WERI-Rb-1 (cell line): ENCODE measurements at places on chromosomes 7 and 10.

- no peak for DNase-seq
These were observed 105.6 kb downstream of the LHPP start for GRCh38 chr10:124566981-124567835.

DNA sequence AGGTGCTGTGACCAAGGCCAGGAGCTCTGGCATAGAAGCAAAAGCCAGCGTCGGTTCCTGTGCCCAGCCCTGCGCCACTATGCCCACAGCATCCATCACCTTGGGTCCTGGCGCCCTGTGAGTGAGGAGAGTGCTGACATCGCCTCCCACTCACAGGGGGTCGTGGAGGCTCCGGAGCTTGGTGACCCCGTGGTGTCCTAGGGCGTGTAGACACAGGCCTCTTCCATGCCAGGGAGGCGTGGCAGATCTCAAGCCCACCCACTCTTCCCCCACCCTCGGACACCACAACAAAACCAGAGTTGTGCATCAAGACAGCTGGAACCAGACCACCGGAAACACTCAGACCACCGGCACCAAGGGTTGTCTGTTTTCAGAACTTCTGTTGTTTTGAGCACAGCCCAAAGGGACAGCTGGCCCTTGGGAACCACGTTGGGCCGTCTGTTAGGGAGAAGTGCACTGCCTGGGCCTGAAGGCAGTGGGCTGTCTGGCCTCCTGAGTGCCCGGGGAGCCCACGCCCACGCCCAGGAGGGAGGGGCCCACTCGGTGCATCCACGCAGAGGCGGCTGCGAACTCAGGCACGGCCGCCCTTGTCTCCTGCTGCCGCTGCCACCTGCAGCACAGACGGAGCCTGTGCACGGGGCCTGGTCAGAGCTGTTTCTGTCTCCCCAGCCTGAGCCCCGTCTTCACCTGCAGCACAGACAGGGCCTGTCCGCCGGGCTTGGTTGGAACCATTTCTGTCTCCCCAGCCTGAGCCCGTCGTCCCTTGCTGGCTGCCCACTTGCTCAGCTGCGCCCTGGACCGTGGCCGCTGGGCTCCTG, 106.3 kb downstream of the INPP5A start:
- peak; percentile 40 for DNase-seq

GRCh38 chr7:81664304-81664703, 105.5 kb downstream of the HGF start:
- peak; percentile 24 for DNase-seq

GRCh38 chr7:30303312-30304039, 19.1 kb downstream of the ZNRF2 start:
- no peak for DNase-seq

DNA sequence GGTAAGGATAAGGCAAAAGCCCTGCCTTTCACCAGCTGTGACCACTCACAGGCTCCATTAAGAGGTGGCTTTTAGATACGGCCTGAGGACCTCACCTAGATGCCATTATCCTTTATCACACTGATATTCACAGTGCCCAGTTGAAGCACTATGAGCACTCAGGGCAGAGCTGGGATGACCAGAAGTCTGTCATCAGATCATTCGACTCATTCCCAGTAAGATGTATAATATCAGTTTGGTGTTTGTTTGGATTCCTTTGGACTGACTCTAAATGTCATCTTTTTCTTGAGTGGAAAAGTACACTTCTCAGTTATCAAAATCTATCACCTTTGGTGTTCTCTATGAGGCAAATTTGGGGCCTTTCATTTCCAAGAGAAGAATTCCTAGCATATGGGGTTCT, 18.7 kb downstream of the CCDC136 start:
- no peak for DNase-seq

DNA sequence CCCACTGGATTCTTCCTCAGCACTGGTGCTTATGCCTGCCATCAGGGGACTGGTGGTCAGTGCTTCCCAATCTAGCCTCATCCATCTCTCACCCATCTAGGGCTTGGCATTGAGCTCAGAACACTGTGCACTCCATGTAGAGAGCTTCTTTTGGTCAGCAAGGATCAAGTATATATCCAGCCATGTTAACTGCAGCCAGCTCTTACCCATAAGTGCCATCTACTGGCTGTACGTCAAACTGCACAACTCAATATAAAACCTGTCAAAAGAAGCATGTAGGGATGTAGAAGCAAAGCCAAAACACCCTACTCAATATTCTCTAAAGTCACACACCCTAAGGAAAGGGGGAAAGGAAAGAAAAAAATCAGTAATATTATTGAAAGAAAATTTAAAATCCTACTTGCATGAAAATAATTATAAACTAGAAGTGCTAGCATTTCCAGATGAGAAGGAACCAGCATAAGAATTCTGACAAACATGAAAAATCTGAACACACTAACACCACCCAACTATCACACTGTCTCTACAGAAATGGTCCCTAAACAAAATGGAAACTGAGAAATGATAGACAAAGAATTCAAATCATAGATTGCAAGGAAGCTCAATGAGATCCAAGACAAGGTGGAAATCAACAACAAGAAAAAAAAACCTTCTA, 531.1 kb upstream of the STEAP1 start:
- DNase-seq, result peak; percentile 40

- no peak for DNase-seq
These were observed 130.3 kb downstream of the ST7 start for GRCh38 chr7:117083648-117084047.
